ENCODE measurements at places on chromosomes 6 and 20. TPM values are rescaled to one million over a fixed set of nuclear protein-coding genes. Genes with fewer than 3 reads are reported as not detected.
A peak's percentile ranks its signal among the peaks of the same experiment; 100 is the strongest.

- no peak for DNase-seq
Measured at GRCh38 chr20:62761759-62762131, 34.5 kb upstream of the MRGBP start.

DNA sequence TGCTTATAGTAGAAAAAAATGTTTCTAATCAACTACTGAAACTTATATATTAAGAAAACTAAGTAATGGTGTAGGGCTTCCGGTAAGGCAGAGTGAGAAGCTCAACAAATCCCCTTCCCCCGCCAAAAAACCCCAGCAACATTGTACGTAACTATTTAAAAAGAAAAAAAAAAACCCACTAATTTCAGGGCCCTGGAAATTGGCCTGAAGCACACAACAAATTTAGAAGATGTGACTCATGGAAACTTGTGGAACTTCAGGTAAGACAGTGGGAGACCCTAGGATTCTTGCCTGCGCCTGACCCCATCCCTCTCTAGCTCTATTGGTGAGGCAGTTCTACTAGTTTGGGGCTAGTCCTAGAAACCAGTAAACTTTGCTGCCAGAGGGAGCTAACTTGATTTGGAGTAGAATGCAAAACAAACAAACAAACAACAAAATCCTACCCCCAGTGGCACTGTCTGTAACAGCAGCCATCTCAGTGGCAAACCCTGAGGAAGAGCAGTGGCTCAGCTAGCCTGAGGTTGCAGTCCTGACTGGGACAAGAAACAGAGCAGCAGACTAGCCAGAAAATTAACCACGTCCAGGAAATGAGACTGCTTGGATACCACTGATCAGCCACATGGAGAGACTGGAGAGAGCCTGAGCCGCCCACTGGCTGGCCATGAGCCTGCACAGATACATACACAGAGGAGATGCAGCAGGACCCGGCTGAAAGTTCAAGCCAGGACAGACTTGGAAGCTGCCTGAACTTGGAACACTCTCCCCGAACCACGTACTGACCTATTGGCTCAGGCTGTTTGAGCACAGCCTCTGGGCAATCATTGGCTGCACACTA lies 135.1 kb downstream of the TBXT start:
- DNase-seq = peak; percentile 47

- peak; percentile 13 for DNase-seq
Measured at GRCh38 chr6:71181565-71181964, 107.0 kb upstream of the OGFRL1 start.

GRCh38 chr20:35091816-35092523 lies 637 bp downstream of the TRPC4AP start:
- DNase-seq = no peak

GRCh38 chr20:44394452-44394701 lies 38.9 kb downstream of the HNF4A start:
- no peak for DNase-seq

DNA sequence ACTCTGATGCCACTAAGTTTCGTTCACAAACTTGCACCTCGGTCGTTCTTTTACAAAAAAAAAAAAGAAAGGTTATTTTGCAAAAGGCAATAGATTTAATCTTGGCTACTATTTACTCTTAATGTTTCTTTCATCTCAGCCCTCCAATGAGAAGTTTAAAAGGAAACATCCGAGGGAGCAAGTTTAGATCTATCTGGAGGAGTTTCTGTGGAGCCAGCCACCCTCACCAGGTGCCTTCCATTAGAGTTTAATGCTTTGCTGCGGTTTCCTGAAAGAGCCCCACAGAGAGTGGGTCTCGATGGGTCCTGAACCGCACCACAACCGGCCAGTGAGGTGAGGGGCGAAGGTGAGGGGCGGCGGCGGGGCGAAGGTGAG lies 632 bp downstream of the PRKN start:
- no peak for DNase-seq

DNA sequence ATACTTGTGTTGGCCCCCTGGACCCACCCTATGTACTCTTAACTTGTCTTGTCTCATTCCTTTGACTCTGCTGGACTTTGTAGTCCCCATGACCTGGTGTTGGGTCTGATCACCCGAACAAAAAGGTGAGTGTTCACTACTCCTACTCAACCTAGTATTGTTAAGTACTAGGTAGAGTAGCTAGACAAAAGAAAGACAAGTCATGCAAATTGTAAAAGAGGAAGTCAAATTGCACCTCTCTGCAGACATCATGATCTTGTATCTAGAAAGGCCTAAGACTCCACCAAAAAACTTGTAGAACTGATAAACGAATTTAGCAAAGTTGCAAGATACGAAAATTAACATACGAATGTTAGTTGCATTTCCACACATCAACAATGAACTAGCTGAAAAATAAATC lies 35.7 kb upstream of the ZNF391 start:
- no peak for DNase-seq

GRCh38 chr20:49892817-49893216 lies 22.5 kb downstream of the SPATA2 start:
- no peak for DNase-seq

DNA sequence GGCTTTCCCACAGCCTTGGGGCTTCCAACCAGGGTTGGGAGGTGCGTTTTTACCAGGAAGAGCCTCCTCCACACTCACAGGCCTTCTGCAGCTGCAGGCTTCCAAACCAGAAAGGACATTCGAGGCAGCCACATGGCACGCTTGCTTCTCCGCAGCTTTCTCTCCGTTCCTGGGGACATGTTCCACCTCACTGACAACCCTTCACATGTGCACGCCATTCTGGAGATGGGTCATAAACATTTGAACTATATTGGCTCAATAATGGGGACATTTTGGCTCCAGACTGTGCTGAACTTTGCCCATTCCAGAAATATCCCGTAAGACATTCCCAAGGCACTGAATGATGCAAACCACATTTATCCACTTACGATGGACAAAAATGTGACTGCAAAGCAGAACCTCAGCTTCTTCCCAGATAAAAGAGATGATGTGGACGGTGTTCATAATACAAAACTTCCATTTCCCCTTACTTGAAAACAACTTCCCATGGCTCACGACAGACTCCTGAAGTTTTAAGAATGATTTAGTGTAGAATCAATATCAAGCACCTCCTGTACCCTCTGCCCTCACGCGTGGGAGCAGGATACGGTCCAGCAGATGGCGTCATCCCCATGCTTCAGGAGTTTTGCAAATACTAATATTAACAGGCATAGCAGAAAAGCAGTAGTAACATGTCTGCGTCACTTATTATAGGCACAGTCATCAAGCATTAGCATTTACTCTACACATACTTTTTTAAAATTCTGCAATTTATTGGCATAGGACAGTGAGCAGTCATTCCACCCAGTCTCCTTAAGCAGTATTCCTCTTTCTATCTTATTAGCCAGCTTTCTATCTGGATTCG lies 25.4 kb upstream of the FOXF2 start:
- DNase-seq = peak; percentile 18

DNA sequence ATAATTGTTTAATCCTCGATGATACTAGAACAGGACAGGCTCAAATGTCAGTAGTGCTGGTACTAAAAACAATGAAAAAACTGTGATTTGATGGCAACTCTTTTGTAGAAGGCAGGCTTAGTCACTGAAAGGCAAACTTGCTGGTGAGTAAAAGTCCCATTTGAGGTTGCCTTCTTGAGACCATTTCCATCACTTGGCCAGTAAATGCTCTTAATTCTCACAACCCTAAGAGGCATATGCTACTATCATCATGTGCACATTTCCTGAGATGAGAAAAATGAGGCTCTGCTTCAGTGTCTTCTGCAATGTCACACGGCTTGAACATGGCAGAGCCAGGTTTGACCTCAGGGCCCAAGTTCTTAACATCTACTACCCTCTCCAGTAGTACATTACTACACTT lies 9.9 kb downstream of the AKIRIN2 start:
- no peak for DNase-seq

GRCh38 chr20:38805958-38806854 lies 709 bp downstream of the PPP1R16B start:
- no peak for DNase-seq

- DNase-seq = no peak
Measured at GRCh38 chr6:135182071-135183001, 1.2 kb downstream of the MYB start.

DNA sequence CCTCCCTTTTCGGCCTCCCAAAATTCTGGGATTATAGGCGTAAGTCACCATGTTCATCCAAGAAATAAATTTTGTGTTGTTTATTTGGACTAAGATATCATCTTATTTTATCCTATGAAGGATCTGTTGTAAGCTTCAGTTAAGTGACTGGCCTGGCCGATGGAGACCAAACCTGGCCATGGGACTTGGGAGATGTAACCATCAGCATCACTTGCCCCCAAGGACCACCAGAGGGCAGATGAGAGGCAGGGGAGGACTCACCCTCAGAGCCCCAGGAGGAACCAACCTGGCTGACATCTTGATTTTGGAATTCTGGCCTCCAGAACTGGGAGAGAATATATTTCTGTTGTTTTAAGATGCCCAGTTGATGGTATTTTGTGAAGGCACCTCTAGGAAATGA lies 266.7 kb downstream of the CDH26 start:
- no peak for DNase-seq

- DNase-seq = no peak
Measured at GRCh38 chr6:157272866-157273755, 50.2 kb downstream of the TMEM242 start.

GRCh38 chr20:8291873-8292272 lies 159.8 kb downstream of the PLCB1 start:
- no peak for DNase-seq

- DNase-seq = no peak
Measured at GRCh38 chr6:11679099-11679498, 99.5 kb downstream of the ADTRP start.

- no peak for DNase-seq
Measured at GRCh38 chr6:31528821-31529328, at the start of gene MCCD1. Gene MCCD1, plus strand, starts transcription at chr6:31528962. Its CDS starts 53 bp downstream, at chr6:31529015.

GRCh38 chr6:158589366-158589765 lies 29.5 kb downstream of the TMEM181 start:
- no peak for DNase-seq

GRCh38 chr6:52190409-52190808 lies 4.2 kb downstream of the IL17A start:
- DNase-seq = no peak

- no peak for DNase-seq
Measured at GRCh38 chr20:20956513-20956931, 149.6 kb downstream of the LINC00237 start.

DNA sequence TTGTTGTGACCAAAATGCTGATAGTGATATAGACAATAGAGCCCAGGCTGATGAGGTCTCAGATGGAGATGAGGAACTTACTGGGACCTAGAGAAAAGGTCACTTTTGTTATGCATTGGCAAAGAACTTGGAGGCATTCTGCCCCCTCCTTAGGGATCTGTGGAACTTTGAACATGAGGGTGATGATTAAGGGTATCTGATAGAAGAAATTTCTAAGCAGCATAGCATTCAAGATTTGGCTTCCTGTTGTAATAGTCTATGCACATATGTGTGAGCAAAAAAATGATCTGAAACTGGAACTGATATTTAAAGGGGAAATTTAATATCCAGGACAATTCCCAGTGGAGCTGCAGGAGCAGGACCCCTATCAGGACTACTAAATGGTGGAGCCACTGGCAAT lies 17.1 kb downstream of the HLA-A start:
- no peak for DNase-seq

The CGA gene
- not detected for total RNA-seq

The SYS1 gene
- 20.5 TPM for total RNA-seq

The CNBD2 gene
- total RNA-seq = 3.1 TPM

The OXT gene
- not detected for total RNA-seq

Data from HCT116 (cell line).